ENCODE measurements at places on chromosomes 2 and 18.

DNA sequence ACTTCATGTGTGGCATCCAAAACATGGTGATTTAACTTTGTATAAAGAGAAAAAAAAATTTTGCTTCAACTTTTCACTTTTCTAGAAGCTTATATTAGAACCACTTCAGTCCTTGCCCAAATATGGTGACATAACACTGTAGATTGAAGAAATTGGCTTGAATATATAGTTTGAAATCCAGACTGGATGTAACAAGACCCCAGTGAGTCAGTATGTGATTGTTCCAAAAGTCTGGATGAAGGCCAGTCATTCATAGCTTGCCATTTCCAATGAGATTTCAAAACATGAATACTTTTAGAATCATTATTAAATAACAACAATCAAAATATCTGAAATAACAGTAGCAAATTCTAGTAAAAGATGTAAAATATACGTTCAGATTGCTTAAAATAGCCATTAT lies 104.8 kb upstream of the FN1 start:
- DNase-seq, result no peak

DNA sequence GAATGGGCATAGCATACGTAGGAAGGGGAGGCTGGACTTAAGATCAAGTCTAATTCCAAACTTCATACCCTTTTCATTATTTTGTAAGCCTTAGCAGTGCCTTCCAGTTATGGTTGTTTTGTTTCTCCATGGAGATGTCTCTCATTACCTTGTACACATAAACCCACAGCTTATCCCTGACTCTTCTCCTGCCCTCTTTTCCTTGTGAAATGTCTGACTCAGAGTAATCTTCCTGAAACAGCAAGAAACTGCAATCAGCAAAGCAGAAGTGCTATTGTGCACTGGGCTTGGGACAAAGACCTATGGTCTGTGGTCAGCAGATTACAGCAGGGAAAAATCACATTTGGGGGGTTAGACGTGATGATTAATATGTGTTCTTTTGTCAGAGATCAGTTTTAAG lies 176.7 kb downstream of the IKZF2 start:
- DNase-seq, result no peak

- peak; percentile 89 for DNase-seq
Observed at GRCh38 chr18:51029694-51030536, at the start of gene SMAD4. SMAD4 (plus strand) TSS chr18:51030213; CDS start chr18:51047047, 16,834 bp downstream.

- DNase-seq, result peak; percentile 80
Observed at GRCh38 chr2:49973917-49974368, 819.6 kb upstream of the FSHR start.

DNA sequence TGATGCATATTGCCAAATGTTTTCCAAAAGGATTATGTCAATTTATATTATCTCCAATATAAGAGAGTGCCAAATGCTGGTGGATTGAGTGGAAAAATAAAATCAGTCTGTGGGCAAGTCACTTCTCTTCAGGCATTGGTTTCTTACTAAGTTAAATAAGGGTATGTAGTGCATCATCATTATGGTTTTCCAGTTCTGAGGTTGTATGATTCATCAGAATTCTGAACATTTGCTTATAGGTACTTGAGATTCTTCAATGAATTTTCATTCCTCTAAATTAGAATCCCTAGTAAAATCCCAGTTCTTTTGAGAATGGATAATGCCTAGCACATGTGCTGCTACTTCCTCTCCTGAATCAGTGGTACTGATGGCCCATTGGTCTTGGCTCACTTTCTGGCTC lies 188.9 kb upstream of the OSR1 start:
- no peak for DNase-seq

All from DMS 273 treated with DMSO at 0.1 percent for 48 hours (cell line).